ENCODE measurements at places on chromosomes 7 and 10. TPM values are rescaled to one million over a fixed set of nuclear protein-coding genes. Genes with fewer than 3 reads are reported as not detected.

Gene SFRP4
- 5.0 TPM for total RNA-seq

Gene ZNF679
- not detected for total RNA-seq

Gene CCDC172
- total RNA-seq, result not detected

Gene H2BK1
- not detected for total RNA-seq

- no peak for DNase-seq
- H3K4me3 ChIP-seq, result no peak overlapping the region
- H3K27ac ChIP-seq, result no peak overlapping the region
- no peaks in the 10 kb centered on the region for H3K27me3 ChIP-seq
These were observed 81.6 kb downstream of the CRTAC1 start for GRCh38 chr10:97948822-97949221.

Gene KLLN
- 0.56 TPM for total RNA-seq

Gene PEX1
- total RNA-seq, result 11.3 TPM

- no peak overlapping the region for H3K4me3 ChIP-seq
- no peaks in the 10 kb centered on the region for H3K4me1 ChIP-seq
- no peaks in the 10 kb centered on the region for H3K36me3 ChIP-seq
- DNase-seq, result no peak
These were observed 60.9 kb downstream of the ABCC2 start for GRCh38 chr10:99843310-99843709.

Gene IGFBP1
- 1.6 TPM for total RNA-seq

GRCh38 chr7:100627238-100627549 lies 14.2 kb downstream of the TFR2 start:
- DNase-seq, result no peak
- H3K36me3 ChIP-seq, result no peaks in the 10 kb centered on the region
- no peak overlapping the region for H3K4me3 ChIP-seq

DNA sequence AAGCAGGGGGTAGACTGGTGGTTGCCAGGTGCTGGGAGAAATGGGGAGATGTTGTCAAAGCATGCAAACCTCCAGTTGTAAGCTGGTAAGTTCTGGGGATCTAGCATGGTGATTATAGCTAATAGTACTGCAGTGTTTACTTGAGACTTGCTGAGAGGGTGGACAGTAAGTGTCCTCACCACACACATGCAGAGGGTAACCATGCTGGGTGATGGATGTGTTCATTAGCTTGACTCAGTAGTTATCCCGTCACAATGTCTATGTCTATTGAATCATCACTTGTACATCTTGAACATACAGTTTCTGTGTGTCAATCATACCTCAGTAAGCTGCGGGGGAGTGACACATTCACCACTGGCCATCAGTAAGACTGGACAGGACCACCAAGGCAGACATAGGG lies 42.1 kb downstream of the GSDME start:
- H3K4me1 ChIP-seq, result no peaks in the 10 kb centered on the region
- H3K36me3 ChIP-seq, result no peaks in the 10 kb centered on the region
- no peak overlapping the region for H3K4me3 ChIP-seq
- no peaks in the 10 kb centered on the region for H3K27me3 ChIP-seq
- peak; percentile 16 for DNase-seq

DNA sequence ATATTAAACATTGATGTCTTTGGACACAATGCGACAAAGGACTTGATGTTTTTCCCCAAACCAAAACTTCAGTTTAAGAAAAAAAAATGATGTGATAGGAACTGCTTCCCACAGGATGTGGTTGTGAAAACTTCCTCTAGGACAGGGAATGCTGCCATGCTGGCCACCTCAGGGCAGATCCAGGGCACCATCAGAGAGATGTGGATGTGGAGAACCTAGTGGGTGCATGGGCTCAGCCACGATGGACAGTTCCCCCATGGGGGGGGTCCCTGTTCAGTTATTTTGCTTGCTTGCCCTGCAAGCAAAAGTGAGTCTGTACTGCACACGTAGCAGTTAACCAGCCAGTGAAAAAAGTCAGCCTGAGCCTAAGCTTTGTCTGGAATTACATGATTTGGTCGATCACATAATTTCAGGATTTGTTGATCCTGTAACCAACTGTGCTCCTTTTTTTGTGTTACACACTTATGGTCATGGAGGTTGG lies 36.3 kb downstream of the LAMB4 start:
- no peaks in the 10 kb centered on the region for H3K36me3 ChIP-seq
- H3K27ac ChIP-seq, result peak overlapping the region; percentile 50
- H3K4me1 ChIP-seq, result no peaks in the 10 kb centered on the region
- no peaks in the 10 kb centered on the region for H3K27me3 ChIP-seq
- no peak for DNase-seq
- no peak overlapping the region for H3K4me3 ChIP-seq

DNA sequence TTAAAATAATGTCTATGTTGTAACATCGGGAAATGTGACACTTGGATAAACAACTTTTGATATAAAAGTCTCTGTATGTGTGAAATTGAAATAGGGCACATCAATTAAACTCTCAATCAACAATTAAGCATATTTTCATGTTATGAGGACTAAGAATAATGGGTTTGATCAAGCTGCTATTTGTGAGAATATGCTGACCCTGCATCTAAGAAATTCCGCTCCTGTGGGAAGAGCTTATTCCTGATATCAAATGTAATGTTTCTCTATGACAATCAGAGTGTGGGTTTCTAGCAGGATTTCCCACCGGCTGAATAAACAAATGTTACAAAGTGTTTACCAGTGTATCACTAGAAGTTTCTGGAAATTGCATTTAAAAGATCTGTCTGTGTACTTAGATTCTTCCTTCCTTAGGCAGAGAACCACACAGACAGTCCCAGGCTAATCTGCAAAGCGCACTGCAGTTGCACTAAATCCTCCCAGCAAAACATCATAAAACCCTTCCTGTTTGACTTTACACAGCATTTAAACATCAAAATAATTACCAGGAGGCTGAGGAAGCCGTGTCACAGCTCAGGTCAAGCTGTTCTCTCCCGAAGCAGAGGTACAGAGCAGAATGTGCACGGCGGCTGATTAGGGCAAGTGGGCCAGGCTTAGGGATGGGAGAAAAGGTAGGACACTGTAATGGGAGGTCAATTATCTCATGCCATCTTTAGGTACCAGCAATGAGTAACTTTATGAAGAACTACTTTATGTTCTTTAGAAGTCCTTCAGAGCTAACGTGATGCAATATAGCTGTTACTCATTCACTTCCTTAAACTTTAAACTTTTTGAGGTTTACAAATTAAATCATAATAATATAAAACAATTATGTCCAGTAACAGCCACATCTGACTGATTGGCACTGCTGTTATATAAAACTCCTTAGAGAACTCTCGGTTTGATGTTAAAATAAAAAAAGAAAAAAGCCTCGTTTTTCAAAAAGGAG lies 109.1 kb upstream of the CTTNBP2 start:
- DNase-seq, result no peak
- no peaks in the 10 kb centered on the region for H3K27me3 ChIP-seq
- no peaks in the 10 kb centered on the region for H3K36me3 ChIP-seq
- H3K4me1 ChIP-seq, result no peaks in the 10 kb centered on the region

Gene SLC18A3
- total RNA-seq, result not detected

Gene PRKCQ
- not detected for total RNA-seq

Gene GJD4
- total RNA-seq, result not detected

DNA sequence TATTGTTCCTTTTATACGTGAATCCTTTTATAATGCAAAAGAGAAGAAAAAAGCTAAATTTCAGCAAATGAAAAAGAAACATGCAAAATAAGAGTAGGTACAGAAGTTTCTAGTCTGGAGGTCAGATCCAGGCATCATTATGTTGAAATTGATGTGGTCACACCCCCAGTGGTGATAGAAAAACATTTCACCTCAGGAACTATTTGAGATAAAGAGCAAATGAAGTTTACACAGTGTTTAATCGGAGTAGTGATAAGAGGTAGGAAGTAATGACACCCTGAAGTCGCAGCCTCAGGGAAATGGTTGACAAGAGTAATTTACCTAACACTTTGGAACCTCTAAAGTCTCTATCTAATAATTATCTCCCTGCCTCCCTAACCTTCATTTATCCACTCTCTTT lies 536.0 kb upstream of the STEAP1 start:
- DNase-seq, result no peak
- no peak overlapping the region for H3K4me3 ChIP-seq
- no peaks in the 10 kb centered on the region for H3K27me3 ChIP-seq
- no peaks in the 10 kb centered on the region for H3K36me3 ChIP-seq
- H3K27ac ChIP-seq, result no peak overlapping the region

DNA sequence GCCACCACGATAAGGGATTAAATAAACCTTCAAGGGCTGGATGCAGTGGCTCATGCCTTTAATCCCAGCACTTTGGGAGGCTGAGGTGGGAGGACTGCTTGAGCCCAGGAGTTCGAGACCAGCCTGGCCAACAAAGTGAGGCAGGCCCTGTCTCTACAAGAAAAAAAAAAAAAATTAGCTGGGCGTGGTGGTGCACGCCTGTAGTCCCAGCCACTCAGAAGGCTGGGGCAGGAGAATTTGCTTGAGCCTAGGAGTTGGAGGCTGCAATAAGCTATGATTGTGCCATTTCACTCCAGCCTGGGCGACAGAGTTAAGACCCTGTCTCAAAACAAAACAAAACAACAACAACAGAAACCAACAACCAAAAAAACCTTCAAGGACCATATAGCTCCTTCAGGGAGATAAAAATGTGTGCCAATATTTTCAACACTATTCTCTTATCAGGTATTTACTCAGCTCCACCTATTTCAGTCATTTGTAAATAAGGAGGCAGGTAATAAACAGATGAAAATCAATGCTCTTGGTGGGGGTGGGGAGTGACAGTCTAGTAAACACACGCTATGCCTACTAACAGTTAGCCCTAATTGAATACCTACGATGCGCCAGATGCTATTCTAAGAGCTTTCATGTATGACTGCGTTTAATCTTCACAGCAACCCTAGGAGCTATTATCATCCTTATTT lies 13.2 kb downstream of the BAIAP2L1 start:
- H3K27me3 ChIP-seq, result no peaks in the 10 kb centered on the region
- no peaks in the 10 kb centered on the region for H3K36me3 ChIP-seq
- no peak overlapping the region for H3K4me3 ChIP-seq
- H3K27ac ChIP-seq, result no peak overlapping the region
- H3K4me1 ChIP-seq, result no peaks in the 10 kb centered on the region

DNA sequence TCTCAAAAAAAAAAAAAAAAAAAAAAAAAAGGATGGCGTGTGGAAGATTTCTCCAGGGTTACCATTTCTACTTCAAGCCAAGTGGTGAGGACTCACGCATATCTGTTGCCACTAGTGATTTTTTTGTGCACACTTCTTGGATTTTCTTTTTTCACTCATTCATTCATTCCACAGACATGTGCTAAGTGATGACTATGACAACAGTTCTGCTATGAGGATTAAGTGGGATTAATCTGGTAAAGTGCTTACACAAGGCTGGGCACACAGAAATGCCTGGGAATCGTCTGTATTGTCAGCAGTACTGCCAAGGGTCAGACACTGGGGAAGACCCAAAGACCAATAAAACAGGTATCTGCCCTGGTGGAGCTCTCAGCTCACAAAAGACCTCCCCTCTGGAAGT lies 6.3 kb upstream of the OPN1SW start:
- no peak overlapping the region for H3K4me3 ChIP-seq
- no peak for DNase-seq
- H3K27me3 ChIP-seq, result no peaks in the 10 kb centered on the region
- no peak overlapping the region for H3K27ac ChIP-seq
- H3K4me1 ChIP-seq, result peaks cover 6% of the 10 kb centered on the region

Gene TMEM213
- not detected for total RNA-seq

DNA sequence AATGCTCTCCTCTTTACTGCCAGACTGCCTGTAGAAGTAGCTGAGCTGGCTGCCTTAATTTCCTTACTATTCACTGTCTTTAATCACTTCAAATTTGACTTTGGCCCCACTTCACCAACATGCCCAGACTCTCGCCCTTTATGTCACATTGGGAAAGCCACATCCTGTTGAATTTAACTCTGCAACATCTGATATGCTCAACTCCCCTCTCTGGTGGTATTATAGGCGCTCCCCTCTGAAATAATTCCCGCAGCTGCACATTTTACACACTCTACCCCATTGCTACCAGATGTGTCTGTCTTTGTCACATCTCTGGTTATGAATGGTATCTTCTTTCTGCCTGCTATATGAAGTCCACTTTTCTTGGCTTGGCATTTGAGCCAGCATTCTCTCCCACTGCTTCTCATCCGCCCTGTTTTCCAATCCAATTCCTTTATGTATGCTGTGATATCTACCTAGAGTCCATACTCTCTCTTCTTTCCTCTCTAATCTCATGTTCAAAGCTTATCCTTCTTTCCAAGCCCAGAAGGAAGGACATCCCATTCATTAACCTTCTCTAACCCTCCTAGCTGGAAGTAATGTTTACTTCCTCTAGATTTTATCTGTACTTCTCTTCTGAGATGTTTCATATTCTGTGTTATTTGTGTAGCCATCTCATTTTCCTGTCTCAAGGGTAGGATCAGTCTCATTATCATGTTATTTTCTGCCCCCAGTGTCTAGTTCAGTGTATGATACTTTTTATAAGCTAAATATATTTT lies 134.5 kb downstream of the ST7 start:
- no peaks in the 10 kb centered on the region for H3K27me3 ChIP-seq
- no peak overlapping the region for H3K27ac ChIP-seq
- no peak overlapping the region for H3K4me3 ChIP-seq
- H3K36me3 ChIP-seq, result no peaks in the 10 kb centered on the region
- no peak for DNase-seq

GRCh38 chr7:14505906-14506305 lies 396.6 kb downstream of the DGKB start:
- no peak overlapping the region for H3K4me3 ChIP-seq
- no peak for DNase-seq
- no peak overlapping the region for H3K27ac ChIP-seq
- H3K27me3 ChIP-seq, result no peaks in the 10 kb centered on the region
- no peaks in the 10 kb centered on the region for H3K36me3 ChIP-seq

DNA sequence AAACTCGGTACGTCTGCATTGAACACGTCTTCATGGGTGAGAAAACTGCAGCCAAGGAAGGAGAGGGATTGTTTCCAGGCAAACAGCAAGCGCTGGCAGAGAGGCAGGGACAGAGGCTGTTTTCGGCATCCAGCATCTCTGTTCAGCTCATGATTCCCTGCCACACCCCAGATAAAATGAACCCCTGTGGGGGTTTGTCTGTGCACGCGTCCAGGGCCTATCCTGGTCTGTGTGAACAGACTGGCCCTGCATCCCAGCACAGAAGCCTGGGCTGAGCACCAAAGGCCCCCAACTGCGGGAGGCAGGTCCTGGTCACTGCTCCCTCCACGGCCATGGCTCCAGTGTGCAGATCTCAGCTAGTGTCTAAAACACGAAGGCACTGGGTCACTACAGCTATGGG lies 83.3 kb upstream of the FAM20C start:
- no peaks in the 10 kb centered on the region for H3K27me3 ChIP-seq
- H3K27ac ChIP-seq, result no peak overlapping the region
- DNase-seq, result peak; percentile 59

Gene SOSTDC1
- total RNA-seq, result 5.9 TPM

Gene ZNF503
- total RNA-seq, result 8.9 TPM

Gene PUS7
- 7.8 TPM for total RNA-seq

- H3K4me1 ChIP-seq, result peaks cover 20% of the 10 kb centered on the region
- H3K27ac ChIP-seq, result peak overlapping the region; percentile 73
- no peaks in the 10 kb centered on the region for H3K36me3 ChIP-seq
These were observed 133.1 kb downstream of the CD36 start for GRCh38 chr7:80771523-80771922.

Gene CLCN1
- not detected for total RNA-seq

Gene PKD2L1
- not detected for total RNA-seq

Gene FOXP2
- total RNA-seq, result 2.0 TPM

- no peaks in the 10 kb centered on the region for H3K4me1 ChIP-seq
- H3K4me3 ChIP-seq, result no peak overlapping the region
- H3K27me3 ChIP-seq, result no peaks in the 10 kb centered on the region
- no peak overlapping the region for H3K27ac ChIP-seq
- DNase-seq, result no peak
- no peaks in the 10 kb centered on the region for H3K36me3 ChIP-seq
These were observed 19.6 kb downstream of the GRID1 start for GRCh38 chr10:86346799-86347665.

- no peaks in the 10 kb centered on the region for H3K27me3 ChIP-seq
- no peak overlapping the region for H3K4me3 ChIP-seq
- H3K27ac ChIP-seq, result no peak overlapping the region
- no peak for DNase-seq
These were observed 48.6 kb downstream of the NCAPG2 start for GRCh38 chr7:158655931-158656441.

All from right atrium auricular region (tissue), 2 donors.